ENCODE measurements at places on chromosomes 2 and 18. TPM values are rescaled to one million over a fixed set of nuclear protein-coding genes. Genes with fewer than 3 reads are reported as not detected.

- no peak for DNase-seq
These were observed 66.5 kb upstream of the CABLES1 start for GRCh38 chr18:23068570-23069310.

GRCh38 chr2:84029903-84030575 lies 429.0 kb downstream of the SUCLG1 start:
- DNase-seq: no peak

- no peak for DNase-seq
These were observed 140.2 kb upstream of the COPS8 start for GRCh38 chr2:236945431-236946016.

The FIGLA gene
- polyA plus RNA-seq: not detected

DNA sequence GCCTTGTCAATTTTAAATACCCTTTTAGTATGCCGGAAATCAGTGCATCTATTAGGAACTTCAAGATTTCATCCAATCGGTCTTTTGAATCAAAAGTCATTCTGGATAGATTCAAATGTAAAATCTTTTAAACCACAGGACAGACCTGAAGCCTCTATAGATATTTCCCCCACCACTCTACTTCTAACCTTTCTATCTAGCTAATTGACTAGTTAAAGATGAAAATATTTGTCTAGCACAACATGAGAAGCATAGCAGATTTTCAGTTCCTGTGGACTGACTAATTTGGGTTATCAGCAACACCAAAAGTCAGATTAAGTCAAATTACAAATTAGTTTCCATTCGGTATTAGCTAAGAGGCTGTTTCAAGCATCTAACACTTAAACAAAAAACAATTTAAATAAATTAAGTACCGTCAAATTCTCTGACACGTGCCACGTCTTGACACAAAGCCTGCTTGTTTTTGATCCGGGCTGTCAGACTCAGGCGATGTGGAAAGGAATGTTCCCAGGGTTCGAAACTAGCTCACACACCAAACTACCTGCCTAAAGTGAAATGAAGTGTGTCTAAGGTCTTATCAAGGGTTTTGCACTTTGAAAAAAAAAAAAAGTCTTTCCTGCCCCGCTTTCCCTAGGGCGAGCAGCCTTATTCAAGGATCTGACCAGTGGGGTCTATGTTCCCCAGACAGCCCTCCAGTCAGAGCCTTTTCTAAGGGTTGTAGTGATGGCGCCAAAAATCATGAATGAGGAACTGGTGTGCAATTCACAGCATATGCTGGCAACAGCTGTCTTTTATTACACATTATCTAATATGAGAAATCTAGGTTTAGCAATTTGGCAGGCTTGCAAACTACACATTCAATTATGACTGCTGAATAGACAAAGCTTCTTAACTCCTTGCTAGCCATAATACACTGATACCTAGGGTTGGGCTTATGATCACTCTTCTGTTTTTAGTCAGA lies 4.7 kb downstream of the CYTIP start:
- DNase-seq: no peak

GRCh38 chr2:96423291-96423690 lies 81.9 kb downstream of the NEURL3 start:
- DNase-seq: no peak

DNA sequence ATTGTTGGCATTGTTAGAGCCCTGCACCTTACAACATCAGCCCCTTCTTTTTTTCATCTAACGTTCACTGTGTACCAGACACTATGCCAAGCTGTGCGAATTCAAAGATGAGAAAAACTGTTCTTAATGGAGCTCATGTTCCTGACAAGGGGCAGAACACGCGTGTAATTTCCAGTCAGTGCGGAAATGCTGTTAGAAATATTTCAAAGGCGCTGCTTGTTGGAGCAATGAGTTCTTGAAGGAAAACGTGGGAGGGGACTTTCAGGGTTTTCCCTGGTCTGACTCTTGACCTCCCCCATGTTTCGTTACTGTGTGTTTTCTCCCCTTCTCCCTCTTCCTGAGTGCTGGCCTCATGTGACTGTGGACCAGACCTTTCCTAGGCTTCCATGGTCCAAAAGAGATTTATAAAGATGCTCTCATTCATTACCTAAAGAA lies 1.5 kb downstream of the MTHFD2 start:
- no peak for DNase-seq

GRCh38 chr2:217316743-217317142 lies 456.9 kb upstream of the TNP1 start:
- no peak for DNase-seq

The GPD2 gene
- polyA plus RNA-seq: 20.4 TPM

The LONRF2 gene
- 5.4 TPM for polyA plus RNA-seq

The C2orf78 gene
- polyA plus RNA-seq: not detected

DNA sequence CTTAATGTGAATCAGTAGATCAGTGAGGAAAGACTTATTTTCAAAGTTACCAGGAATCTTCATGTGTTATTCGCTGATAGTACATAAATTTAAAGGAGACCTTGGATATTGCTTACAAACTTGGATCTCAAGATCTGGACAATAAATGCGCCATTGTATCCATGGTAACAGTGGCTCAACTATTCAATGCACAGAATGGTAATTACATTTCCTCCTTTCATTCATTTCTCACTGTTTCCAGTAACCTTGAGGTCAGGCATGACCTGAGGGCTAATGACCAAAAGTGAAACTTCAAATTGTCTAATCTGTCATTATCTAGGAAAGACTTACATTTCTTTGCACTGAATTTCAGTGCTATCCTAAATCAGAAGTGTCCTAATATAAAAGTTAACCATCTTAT lies 8.1 kb downstream of the LRP2 start:
- no peak for DNase-seq

DNA sequence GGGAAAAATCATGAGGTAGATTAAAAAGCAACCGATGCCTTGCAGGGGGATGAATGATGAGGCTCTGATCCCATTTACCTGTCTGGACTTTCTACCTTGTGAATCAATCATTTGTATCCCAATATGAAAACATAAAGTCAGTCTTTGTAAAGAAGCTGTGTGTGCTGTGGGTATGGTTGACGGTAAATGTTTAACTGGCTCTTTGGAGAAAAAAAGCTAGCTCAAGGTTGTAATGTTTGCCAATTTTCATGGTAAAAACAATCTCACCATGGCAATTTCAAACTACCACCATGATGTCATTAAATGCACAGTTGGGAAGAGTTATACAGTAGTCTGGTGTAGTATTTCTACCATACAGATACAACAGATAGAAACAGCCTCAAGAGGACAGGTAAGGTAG lies 14.6 kb downstream of the TTR start:
- DNase-seq: no peak

DNA sequence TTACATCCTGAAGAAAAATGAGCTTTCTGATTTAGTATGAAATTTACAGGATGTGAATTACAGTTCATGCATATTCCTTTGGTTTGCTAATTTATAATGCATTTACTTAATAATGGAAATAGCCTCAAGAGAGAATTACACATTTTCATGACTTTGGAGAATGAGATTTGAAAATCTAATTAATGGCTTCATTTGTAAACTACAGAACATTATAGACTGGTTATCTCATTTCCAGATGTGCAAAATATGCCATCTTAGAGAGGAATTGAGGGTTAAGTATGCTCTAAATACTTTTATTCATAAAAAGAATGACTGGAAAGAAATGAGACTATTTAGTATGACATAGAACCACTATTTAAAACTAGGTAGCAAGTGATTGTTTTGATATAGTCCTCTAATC lies 94.2 kb upstream of the DNAJC10 start:
- DNase-seq: no peak

- DNase-seq: no peak
These were observed 36.3 kb downstream of the ARHGEF33 start for GRCh38 chr2:38925982-38926381.

The TSPYL6 gene
- 0.10 TPM for polyA plus RNA-seq

GRCh38 chr18:28984731-28985130 lies 807.8 kb upstream of the CDH2 start:
- DNase-seq: no peak

DNA sequence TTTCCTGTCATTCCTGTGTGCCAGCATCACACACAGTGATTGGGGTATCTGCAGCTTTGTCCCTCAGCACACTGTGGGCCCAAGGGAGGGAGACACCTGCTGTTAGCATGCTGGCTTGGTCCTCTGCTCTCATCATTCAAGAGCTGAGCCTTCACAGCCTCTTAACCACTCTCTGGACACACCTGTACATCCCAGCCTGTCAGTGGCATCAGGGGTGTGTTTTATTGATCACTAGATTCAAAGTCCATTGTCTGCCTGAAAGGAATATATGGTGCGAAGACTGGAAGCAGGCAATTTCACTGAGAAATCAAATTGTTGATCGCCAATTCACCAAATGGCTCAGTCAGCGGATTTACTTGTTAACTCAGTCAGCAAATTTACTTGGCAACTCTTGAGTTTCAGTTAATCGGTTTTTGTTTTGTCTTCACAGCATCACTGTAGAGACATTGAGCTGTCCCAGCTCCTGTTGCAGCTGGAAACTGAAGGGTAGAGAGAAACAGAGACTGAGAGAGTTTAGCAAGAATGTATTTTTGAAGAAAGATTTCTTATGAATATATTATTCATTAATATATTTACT lies 56.3 kb upstream of the TMEM200C start:
- DNase-seq: no peak

GRCh38 chr2:105294844-105295481 lies 34.6 kb downstream of the TGFBRAP1 start:
- DNase-seq: no peak

DNA sequence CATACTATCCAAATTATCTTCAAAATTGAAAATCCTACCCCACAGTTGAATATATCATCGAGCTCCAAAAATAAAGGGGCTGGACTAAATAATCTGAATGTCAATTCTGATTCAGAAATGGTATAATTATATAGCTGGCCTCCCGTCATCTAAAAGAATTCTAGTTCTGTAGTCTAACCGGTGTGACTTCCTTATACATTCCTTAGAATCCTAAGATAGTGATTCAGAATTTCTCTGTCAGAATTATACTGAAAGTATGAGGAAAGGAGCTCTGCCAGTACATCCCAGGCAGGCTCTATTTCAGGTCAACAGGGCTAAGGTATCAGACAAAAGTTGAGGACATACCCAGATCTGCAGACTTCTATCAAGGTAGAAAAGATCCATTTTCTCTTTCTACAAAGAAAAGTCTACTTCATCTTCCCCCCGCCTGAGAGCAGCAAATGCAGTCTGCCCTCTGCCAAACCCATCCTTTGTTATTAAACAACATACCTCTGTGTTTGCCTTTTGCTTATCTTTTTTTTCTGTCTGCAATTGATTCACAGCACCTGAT lies 128.5 kb downstream of the METTL4 start:
- no peak for DNase-seq

DNA sequence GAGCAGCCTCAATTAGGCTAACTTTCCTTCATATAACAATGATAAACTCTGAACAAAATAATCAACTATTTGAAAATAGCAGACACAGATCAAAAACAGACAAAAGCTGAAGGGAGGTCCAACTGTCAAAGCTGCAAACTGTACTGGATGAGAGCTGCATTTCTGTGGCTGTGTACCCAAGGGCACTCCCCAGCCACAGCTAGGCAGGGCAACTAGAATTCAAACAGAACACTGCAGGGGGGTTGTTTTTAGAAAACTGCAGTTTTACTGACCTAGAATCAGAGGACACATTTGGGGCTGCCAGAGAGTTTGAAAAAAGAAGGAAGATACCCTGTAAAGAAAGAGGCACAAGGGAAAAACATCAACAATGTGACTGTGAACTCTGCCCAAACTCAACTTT lies 56.8 kb downstream of the SMAD2 start:
- DNase-seq: no peak

- no peak for DNase-seq
These were observed 159.2 kb upstream of the RAB12 start for GRCh38 chr18:8450013-8450412.

The VPS4B gene
- polyA plus RNA-seq: 60.7 TPM

GRCh38 chr2:49954059-49954458 lies 799.7 kb upstream of the FSHR start:
- DNase-seq: no peak

DNA sequence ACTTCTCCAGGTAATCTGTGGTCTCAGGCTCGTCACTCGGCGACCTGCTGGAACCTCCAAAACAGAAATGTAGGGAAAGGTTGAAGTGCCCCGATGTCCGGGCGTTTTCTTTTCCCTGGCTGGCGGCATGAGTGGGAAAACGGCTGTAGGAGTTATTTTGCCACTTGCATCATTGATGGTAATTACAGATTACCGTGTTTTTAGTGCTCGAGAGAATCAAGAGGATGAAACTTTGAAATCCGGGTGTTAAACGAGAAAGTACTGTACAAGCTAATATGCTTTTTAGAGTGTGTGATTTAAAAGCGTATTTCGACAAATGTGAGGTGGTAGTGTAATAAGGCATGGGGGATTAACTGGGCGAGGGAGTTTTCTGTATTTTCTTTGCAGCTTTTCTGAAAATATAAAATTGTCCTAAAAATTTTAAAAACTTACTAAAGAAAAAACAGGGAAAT lies 819 bp downstream of the GRHL1 start:
- DNase-seq: no peak

The L3MBTL4 gene
- 5.6 TPM for polyA plus RNA-seq

GRCh38 chr2:168552450-168552856 lies 96.4 kb downstream of the CERS6 start:
- no peak for DNase-seq

DNA sequence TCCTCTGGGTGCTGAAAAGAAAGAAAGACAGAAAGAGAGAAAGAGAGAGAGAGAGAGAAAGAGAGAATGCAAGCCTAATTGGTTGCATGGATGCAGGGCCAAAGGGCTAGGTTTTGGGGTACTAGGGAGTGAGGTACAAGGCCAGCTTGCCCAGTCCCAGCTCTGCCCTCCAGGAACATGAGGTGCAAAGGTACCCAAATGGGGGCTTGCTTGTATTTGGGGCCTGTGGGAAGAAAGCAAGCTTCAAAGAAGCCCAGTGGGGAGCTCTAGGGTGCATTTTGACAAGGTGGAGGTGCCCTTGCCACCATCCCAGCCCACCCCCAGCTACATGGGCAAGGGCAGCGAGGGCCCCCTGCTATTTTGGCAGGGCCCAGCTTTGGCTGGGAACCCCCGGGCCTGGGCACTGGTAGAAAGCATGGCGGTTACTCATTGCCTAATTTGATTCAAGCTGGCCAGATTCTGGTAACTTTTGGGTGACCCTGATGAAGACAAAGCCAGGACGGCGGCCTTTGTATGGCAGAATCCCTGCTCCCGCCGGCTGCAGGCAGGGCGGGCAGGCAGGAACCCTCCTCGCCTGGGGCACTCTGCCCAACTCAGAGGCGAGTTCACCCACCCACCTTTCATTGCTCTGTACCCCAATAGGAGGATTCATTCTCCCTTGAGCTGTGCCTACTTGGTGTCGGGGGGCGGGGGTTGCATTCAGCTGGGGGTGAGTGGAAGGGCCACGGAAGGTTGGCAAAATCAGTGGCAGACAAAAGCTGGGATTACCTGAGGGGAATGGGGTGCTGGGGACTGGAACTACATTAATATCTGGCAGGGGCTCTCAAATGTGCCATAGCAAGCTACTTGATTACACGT lies 537 bp upstream of the HOXD4 start:
- no peak for DNase-seq

DNA sequence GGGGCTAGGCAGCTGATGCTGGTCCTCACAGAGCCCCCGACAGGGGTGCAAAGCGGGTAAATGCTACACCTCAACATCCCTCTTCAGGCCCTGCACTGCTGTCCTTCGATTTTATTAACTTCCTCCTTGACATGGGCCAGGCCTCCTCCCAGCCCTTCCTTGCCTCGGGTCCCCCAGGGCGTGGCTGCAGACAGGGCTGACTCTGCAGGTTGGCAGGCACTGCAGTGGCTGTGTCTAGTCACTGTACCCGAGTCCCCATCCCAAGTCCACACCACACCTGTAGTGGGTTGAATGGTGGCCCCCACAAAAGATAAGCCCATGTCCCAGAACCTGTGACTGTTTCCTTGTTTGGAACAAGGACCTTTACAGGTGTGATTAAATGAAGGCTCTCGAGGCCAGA lies 140.2 kb downstream of the TWIST2 start:
- no peak for DNase-seq

GRCh38 chr2:63875131-63875527 lies 33.4 kb downstream of the UGP2 start:
- DNase-seq: no peak

Measured in left renal pelvis (tissue), 4 donors.